ENCODE measurements at places on chromosomes 7 and 10. TPM values are rescaled to one million over a fixed set of nuclear protein-coding genes. Genes with fewer than 3 reads are reported as not detected.

Gene PON3
- polyA plus RNA-seq, result not detected

DNA sequence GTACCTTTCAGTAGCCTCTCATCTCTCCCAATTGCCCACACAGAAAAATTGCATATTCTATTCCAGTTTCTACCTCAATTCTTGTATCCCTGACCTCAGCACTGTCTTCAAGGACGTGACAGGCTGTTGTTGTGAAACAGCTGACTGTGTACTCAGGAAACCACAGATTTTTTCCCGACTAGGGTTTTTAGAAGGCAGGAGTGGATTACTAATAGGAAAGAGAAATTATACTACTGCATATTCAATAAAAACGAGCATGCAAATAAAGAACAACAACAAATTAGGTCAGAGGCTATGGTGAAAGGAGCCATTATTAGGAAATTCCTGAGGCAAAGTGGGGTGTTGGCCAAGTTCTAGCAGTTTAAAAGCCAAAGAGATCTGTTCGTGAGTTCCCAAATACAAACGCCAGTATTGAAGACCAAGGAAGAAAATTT is 93.4 kb downstream of the DOCK4 start:
- DNase-seq, result peak; percentile 83

- no peak for DNase-seq
Observed at GRCh38 chr7:82700741-82701140, 257.2 kb upstream of the CACNA2D1 start.

DNA sequence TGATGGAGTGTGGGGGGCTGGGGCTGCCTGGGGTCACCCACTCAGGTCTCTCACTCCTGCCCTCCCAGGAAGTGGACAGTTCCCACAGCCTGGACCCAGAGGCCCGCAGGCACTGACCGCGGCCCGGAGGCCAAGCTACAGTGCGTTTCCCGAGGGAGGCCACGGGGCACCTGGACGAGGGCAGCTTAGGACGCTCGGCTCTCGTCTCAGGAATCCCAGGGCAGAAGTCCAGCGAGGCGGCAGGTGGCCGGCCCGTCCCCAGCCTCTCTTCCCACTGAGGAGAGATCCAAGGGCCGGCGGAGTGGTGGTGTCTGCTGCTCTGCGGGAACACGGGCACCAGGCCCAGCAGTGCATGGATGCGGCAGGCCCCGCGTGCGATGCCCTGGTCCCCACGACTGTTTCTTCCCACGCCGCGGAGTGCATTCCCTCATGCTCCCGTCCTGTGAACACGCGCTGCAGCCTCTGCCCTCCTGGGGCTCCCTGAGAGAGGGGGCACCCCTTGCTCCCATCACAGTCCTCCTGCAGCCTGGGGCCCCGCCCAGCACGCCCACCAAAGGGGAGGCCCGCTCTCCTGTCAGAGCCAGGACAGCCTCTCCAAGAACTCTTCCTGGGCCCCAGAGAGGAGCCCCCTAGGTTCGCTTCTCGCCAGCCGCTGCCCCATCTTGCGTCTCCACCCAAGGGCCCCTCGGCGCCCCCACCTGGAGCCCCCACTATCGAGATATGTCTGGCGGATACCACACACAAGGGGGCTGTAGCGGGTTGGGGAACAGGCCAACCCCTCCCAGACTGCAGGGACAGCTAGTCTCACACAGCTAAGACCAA is 24.3 kb upstream of the GPR146 start:
- no peak for DNase-seq

GRCh38 chr10:78919181-78919966 is 149.4 kb upstream of the ZMIZ1 start:
- DNase-seq, result no peak

Gene CELF2
- 71.1 TPM for polyA plus RNA-seq

GRCh38 chr10:2925631-2926030 is 141.7 kb upstream of the PFKP start:
- DNase-seq, result peak; percentile 32

Gene H2BK1
- not detected for polyA plus RNA-seq

DNA sequence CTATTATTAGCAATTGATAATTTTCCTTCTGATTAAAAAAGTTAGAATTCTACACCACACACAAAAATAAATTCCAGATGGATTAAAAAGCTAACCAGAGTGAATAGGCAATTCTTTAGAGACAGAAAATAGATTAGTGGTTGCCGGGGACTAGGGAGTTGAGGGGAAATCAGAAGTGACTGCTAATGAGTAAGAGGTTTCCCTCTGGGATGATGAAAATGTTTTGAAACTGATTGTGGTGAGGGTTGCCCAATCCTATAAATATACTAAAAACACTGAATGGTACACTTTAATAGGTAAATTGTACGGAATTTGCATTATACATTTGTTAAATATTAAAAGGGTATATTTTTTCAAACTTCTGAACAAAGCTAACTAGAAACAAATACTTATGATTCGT is 214.9 kb downstream of the GPAM start:
- DNase-seq, result no peak

GRCh38 chr10:83909001-83909400 is 230.3 kb upstream of the GHITM start:
- no peak for DNase-seq

DNA sequence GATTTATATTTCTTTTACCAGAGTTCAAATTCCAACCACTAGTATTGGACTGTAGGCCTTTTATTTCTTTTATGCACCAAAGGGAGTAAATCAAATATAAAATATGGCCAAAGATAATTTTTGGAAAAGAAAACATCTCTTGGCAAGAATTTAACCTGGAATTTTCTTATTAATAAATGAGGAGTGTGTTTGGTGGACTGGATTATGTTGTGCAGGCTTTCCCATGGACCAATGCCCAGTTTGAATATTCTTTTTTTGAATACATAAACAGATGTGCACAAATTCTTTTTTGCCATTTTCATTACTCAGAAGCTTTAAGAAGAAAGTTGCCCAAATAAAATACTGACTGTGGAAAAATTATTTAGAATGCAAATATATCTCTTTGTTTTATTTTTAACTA is 22.1 kb upstream of the PRKG1 start:
- no peak for DNase-seq

DNA sequence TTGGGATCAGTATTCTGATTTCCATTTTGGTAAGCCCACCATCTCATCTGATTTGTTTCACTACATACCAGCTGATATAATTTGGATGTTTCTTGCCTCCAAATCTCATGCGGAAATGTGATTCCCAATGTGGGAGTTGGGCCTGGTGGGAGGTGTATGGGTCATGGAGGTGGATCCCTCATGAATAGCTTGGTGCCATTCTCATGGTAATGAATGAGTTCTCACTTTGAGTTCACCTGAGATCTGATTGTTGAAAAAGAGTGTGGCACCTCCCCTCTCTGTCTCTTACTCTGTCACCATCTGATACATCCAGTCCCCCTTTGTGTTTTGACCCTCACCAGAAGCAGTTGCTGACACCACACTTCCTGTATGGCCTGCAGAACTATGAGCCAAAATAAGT is 347.3 kb downstream of the ARL4A start:
- no peak for DNase-seq

GRCh38 chr10:79207096-79207357 is 138.3 kb downstream of the ZMIZ1 start:
- no peak for DNase-seq

GRCh38 chr7:91824201-91824600 is 56.3 kb downstream of the MTERF1 start:
- DNase-seq, result no peak

GRCh38 chr10:124343351-124344265 is 75.1 kb downstream of the OAT start:
- DNase-seq, result no peak

- no peak for DNase-seq
Observed at GRCh38 chr7:85178531-85179298, 8.1 kb downstream of the SEMA3D start.

Gene CLRN3
- polyA plus RNA-seq, result not detected

DNA sequence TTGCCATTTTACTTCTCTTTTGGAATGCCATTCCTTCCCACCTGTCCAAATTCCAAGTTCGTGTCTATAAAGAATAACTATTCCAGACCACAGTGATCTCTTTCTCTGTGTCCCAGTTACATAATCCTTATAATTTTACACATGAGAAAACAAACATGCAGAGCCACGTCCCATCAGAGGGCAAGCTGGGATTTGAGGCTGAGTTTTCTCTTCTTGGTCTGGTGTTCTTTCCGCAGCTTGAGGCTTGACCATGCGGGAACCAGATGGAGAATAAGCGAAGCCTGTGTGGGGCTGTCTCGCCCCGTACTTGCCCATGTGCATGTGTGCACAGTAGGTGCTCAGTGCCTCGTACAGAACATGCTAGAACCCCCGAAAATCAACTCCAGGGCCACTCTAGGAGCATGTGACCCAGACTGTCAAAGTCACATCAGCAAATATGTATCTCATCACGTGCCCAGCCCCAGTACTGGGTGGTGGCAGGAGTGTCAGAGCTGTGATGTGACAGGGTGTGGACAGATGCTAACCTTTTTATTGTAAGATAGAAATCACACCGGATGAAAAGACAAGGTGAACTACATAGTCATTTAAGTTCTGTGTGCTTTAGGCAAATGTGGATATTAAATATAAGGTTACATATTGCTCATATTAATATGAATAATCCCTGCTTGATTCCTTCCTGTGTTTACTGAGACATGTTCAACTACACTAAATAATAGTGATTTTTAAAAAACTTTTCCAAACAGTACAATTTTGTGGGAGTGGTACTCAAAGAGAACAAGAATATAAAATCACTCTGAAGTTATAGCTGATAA is 3.2 kb downstream of the INSIG1 start:
- DNase-seq, result no peak

GRCh38 chr10:112700215-112700671 is 249.8 kb upstream of the TCF7L2 start:
- DNase-seq, result no peak

- DNase-seq, result no peak
Observed at GRCh38 chr7:73423519-73424488, 9.8 kb upstream of the FZD9 start.

Gene SFTPA1
- polyA plus RNA-seq, result not detected

Gene CYP3A7
- polyA plus RNA-seq, result not detected

Gene SLC26A3
- not detected for polyA plus RNA-seq

GRCh38 chr7:33882950-33883670 is 22.2 kb upstream of the BMPER start:
- DNase-seq, result no peak

DNA sequence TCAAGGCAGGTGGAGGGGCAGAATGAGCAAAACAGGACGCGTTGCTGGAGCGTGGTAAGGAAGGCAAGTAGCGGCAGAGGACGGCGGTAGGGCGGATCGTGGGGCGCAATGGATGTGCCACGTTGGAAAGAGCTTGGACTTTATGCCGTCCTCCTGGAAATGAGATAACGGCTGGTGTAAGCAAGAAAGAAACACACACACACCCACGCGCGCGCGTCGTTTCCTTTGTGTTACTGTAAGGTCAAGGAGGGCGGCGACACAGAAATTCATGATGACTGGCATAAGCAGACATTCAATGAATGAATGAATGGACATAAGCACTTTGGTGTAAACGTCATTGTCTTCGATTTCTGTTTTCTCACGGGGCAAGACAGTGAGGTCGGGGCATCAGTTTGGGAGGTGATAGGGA is 683 bp upstream of the ENTPD7 start:
- peak; percentile 37 for DNase-seq

- no peak for DNase-seq
Observed at GRCh38 chr10:52491246-52491995, 177.3 kb downstream of the DKK1 start.

DNA sequence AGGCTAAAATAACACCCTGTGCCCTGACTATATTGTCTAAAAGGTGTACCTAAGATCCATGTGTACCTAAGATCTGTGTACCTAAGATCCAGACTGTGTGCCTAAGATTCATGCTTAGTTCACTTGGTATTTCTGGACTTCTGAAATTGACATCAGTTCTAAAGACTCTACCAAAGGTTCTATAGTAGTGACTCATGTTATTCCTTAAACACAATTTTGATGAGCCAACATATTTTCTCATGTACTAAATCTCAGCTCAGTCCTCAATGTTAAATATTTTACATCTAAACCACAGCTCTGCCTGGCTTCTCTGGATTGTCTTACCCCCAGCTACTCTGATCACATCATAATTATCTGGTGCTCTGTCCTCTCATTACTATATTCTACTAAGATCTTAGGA is 802.3 kb upstream of the SORCS1 start:
- no peak for DNase-seq

DNA sequence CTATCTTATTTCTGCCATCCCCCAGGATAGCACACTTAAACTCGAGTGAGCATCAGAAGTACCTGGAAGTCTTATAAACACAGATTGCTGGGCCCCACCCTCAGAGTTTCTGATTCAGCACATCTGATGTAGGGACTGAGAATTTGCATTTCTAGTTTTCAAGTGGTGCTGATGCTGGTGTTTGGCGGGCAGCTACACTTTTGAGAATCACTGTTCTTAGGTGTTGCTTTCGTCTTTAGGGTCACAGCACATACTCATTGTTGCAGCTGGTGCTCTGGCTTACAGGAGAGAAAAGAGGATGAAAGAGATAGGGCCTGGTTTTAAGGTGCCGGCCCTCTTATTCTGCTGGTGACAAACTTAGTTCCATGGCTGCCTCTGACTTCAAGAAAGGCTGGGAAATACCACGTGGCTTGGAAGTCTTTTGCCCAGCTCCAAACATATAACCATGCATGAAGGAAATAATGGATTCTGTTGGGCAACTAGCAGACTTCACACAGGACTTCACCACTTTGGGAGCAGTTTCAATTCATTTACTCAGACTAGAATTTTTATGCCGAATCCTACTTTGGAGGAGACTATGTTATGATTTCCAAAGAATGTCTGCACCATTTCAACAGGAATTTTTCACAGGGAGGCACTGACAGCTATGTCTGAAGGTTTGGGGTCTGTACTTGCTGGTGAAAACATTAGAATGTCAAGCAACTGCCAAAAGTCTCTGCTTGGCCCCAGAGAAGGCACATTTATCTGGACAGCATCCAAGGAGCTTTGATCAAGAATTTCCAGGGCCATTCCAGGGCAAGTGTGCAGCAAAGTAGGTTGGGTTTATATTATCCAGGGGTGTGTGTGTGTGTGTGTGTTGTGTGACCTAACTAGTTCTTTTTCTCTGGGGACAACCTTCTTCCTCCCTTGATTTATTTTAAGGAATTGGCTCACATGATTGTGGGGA is 6.9 kb upstream of the MINDY4 start:
- no peak for DNase-seq

GRCh38 chr7:154854836-154855235 is 148.1 kb downstream of the PAXIP1 start:
- DNase-seq, result no peak

Gene TCAF1
- polyA plus RNA-seq, result 3.3 TPM

Gene PON1
- not detected for polyA plus RNA-seq

Gene WASL
- polyA plus RNA-seq, result 1.6 TPM

GRCh38 chr7:86972072-86972471 is 87.4 kb downstream of the ELAPOR2 start:
- DNase-seq, result no peak

Gene CARD11
- polyA plus RNA-seq, result not detected

DNA sequence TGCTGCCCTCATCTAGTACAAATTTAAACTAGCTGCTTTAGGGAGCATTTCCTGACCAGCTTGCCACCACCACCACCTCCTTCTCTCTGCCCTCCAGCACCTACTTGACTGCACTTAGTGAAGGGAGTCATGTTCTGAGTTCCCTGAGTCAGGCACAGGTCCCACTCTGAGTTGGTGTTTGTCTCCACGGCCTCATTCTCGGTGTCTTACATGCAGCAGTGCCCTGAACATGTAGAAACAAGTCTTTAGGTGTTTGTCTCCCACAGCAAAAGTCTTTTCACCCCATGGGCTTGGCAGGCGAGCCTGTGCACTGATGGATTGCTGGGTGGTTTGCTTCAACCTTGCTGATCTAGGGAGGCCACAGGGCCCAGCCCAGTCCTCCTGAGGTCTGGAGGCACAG is 16.9 kb downstream of the TSPAN14 start:
- no peak for DNase-seq

Measured in CD14-positive monocyte (primary cell).